Kasumi-1 (cell line): ENCODE measurements at places on chromosomes 1 and 21.

DNA sequence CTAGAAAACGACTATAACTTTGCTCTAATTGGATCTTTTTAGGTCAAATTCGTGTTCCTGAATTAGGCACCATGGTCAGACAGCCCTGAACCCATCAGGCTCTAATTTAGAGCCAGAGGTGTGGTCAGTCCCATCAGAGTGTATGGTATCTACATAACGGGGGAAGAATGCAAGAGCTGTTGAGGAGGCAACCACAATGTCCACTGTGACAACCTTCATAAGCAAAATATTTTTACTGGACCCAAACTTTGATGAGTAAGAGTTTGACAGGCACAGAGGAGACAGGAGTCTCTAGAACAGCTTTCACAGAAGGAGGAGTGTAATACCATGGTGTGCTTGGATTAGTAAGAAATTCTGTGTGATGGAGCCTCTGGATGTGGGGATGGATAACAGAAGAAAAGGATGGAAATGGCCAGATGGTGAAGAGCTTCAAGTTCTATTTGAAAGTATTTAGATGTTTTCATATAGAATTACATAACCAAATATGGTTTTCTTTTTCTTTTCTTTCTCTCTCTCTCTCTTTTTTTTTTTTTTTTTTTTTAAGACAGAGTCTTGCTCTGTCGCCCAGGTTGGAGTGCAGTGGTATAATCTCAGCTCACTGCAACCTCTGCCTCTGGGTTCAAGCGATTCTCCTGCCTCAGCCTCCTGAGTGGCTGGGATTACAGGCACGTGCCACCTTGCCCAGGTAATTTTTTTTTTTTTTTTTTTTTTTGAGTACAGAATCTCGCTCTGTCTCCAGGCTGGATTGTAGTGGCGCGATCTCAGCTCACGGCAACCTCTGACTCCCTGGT is 24.9 kb downstream of the UBE2U start:
- DNase-seq: no peak

GRCh38 chr1:24875991-24876506 is 54.0 kb downstream of the RUNX3 start:
- DNase-seq: no peak

DNA sequence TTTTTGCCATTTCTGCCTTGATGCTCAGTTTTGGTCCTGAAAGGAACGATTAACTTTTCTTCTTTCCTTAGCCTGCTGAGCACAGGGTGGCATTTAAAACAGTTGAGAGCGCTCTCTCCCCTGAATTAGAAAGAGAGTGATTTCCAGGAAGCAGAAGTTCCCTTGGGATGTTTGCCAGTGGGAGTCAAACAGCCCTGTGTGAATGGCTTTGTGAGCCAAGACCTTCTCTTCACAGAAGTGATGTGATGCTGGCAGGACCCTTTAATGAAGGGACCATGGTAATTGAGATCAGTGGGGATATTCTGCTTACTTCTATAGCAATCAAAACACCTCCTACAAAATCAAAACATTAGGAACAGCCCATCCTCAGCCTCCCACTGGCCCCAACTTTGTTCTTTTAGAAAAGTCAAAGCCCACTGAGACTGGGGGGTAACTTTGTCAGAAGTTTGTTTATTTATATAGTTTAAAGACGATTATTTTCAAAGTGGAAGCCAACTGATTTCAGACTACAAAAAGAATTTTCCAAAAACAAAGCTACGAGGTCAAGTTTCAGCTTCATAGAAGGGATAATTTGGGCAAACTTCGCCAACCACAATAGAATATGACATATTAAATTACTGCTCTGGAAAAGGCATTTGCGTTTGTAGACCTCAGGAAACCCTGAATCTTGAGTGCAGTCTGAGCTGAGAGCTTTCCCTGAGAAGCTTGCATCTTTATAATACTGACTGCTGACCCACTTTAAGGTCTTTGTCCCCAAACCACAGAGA is 122.7 kb downstream of the GABPA start:
- no peak for DNase-seq

GRCh38 chr1:235873045-235873444 is 6.3 kb upstream of the LYST start:
- DNase-seq: no peak

- DNase-seq: no peak
Measured at GRCh38 chr1:77831566-77831965, 52.1 kb downstream of the MIGA1 start.

DNA sequence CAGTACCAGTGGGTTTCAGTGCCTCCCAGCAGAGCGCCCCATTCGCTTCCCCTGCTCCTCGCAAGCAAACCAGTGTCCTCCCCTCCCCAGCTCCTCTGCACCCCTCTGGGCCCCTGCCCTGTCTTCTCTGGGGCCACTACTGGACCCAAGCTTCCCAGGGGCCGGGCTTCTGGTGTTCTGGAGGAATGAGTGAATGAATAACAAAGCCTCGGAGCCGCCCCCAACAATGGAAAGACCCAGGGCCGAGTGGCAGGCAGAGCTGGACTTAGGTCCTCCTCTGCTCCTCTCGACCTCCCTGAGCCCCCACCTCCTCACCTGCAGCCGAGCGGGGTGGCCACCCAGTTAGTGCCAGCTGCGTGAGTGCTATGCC is 37.6 kb downstream of the MATN1 start:
- DNase-seq: no peak

DNA sequence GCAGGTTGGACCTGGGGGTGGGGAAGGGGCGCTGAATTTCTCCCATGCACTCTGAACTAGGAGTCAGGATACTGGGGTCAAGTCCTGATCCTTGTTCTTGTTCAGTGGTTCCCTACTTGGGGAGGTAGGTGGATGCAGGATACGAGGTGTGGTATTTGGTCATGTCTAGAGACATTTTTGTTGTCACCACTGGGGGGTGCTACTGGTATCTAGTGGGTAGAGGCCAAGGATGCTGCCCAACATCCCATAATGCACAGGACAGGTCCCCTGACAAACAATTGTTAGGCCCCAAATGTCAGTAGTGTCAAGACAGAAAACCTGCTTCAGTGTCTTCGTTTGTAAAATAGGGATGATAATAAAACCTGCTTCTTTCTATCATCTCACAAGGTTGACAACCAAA is 259.0 kb upstream of the FOXD3 start:
- no peak for DNase-seq

GRCh38 chr1:208344202-208344857 is 100.1 kb upstream of the PLXNA2 start:
- no peak for DNase-seq

- DNase-seq: no peak
Measured at GRCh38 chr1:180498594-180498993, 3.8 kb downstream of the ACBD6 start.
